Sciatic nerve (tissue), 2 donors: ENCODE measurements at places on chromosomes 3 and 15. TPM values are rescaled to one million over a fixed set of nuclear protein-coding genes. Genes with fewer than 3 reads are reported as not detected.

DNA sequence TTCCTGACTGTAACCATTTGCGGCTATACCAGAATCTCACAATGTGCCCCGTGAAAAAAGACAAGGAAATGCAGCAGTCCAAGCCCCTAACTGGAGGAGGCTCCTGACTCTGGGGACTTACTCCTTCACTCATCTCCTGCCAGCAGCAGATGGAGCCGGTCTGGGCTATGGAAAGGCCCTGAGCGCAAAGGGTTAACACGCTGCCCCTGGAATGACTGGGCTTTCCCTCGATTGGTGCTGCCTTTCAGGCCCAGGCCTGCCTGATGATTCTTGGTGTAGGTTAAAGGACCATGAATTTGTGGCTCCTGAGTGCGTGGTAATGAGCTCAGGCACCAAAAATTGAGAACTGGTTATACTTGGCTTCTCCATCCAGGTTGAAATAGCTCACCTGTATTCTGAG lies 42.3 kb upstream of the GALNT15 start:
- DNase-seq: no peak

DNA sequence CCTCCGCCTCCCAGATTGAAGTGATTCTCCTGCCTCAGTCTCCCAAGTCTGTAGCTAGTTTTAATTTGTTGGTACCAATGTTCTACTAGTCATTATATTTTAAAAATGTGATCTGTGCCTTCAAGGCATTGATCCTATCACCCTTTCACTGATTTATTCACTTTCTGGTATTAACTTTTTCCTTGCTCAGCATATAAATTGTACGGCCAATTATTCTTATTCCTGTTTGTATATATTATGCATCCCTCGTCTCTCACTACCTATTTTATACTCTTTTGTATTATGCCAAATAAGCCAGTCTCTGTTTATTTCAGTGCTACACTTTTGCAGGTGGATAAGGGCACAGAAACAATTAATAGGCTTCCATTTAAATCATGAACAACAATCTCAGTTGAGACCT lies 620.2 kb upstream of the BCHE start:
- no peak for DNase-seq

GRCh38 chr15:70569714-70570231 lies 193.6 kb downstream of the UACA start:
- peak; percentile 27 for DNase-seq

DNA sequence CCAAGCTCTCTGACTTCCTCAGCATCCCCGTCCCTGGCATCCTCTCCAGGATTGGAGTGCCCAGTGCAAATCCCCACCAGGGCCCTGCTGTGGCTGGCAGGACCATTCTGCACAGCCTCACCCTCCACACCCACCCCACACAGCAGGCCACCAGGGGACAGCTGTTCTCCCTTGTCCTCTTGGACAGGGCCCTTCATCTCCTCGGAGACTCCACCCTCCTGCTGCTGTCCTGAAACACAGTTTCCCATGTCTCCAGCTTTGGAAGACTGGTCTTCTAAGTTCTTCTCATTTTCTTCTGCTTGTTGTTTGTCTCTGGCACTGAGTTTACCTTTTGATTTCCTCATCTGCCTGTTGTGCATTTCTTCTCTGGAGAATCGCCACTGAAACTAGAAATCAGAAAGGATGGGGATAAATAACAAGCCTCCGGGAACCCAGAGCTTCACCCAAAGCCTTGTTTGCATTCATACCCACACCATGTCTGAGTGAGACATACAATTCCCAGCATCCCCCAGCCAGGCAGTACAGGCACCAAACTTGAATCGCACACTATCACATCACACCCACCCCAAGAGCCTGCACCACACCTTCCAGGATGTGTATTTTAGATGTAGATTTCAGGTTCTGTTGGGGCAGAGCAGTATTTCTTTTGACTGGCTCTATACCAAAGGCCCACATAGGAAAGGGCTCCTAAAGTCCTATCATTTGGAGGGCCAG lies 52.0 kb downstream of the OXNAD1 start:
- no peak for DNase-seq

DNA sequence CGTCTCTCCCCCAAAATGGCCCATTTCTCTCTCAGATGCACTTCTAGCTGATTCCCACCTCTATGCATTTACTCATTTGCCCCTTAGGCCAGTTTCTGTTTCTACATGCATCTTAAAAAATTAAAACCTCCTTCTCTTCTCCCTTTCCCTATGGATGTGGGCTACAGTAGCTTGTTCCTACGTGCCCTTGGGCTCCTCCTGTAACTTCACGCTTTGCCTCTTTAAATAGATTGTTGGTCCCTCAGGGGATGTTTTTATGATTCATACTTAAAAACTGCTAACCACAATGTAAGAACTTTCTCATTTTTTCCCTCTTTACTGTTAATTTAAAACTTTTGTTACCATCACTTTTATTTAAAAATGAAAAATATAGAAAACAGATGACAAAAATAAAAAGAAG lies 185.6 kb upstream of the MRPL3 start:
- no peak for DNase-seq

GRCh38 chr15:99604865-99605264 lies 39.1 kb downstream of the MEF2A start:
- DNase-seq: no peak

DNA sequence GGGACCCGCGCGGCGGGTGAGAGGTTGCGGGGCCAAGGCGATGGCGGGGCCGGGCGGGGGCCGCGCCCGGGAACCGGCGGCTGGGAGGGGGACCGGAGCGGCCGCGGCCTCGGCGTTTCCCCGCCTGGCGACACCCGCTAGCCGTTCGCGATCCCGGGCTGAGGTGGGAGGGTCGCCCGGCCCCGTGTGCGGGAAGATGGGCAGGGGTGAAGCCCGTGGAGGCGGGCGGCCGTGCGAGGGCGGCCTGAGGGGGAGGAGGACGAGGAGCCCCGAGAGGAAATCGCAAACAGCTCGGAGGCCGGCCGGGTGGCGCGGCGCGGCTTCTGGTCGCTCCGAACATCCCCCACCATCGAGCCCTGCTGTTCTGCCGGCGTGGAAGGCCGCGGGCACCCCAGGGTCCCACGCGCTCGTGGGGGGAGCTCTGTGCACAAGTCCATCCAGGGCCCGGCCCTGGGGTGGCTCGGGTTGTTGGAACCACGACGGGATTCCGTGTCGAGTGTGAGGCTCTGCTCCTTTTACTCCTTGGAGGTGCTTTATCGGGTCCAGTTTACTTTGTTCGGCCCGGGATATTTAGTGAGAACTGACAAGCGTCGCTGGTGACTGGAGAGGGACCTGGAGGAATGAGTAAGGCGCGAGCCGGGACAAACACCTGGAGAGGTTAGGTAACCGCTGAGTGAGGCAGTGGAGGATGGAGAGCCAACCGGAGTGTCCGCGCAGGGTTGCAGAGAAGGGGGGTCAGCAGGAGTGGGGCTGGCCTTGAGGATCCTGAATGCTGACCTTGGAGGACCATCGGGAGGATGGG lies 728 bp downstream of the CRTC3 start:
- DNase-seq: peak; percentile 72

- no peak for DNase-seq
These were observed 114.0 kb downstream of the FAM174B start for GRCh38 chr15:92541291-92542200.

- peak; percentile 36 for DNase-seq
These were observed 4.2 kb downstream of the KLHL40 start for GRCh38 chr3:42689421-42690014.

DNA sequence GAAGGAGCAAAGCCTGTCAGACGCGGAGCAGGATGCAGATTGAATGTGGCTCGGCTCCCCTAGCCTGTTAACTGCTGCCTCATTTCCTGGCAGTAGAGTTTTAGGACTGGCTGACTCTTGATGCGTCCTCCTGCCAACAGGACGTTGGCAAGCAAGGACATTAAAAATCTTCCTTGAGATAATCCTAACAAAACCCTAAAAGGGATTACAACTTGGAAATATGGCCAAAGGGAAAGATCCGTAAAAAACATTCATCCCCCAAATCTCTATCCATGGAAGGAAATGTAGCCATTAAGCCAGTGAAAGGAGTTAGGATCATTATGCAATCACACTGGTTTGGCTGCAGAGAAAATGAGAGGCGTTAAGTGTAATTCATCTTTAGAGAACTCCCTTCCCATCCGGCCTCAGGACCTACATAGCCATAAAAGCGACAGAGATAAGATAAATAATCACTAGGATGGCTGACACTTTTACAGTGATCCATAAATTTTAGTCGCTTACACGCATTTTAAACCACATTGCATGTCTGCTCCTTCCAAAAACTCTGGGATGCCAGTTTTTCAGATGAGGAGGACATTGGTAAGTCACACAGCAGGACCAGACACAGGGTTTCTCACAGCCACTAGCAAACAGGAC lies 44.5 kb upstream of the C3orf80 start:
- DNase-seq: no peak

DNA sequence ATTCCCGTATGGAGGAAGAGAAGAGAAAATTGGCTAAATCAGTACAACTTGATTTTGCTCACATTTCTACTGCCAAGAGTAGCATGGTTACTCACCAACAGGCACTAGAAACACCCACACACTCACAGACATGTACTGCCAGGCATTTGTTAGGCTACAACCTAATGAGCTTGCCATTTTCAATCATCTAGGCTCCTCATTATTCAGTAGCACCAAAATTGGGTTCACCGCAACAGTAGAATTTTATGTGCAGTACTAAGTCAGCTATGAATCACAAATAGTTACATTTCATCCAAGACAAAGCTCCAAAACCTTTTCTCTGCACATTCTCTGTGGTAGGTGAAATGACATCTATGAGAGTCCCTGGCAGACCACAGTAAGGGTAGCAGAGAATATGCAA lies 15.0 kb upstream of the THUMPD3 start:
- DNase-seq: no peak

- no peak for DNase-seq
These were observed 46.1 kb upstream of the MRPS22 start for GRCh38 chr3:139297588-139298311.

DNA sequence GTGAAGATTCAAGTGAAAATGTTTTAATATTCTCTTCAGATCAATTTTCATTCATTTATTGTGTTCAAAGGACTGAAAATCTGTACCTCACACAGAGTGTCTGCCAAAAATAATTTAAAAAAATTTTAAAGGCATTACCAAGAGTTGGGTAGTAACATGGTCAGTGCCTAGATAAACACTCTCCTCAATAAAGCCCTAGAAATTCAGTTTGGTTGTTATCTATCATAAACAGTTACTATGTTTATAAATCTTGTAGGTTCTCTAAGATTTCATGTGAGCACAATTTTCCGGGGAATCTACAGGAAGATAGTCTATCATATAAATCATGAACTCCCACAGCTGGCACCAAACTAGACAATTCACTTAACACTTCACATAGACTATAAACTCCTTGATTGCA lies 128.6 kb downstream of the GSK3B start:
- no peak for DNase-seq

- no peak for DNase-seq
These were observed 4.5 kb downstream of the NDUFB5 start for GRCh38 chr3:179608931-179609720.

GRCh38 chr3:183180110-183180783 lies 17.7 kb upstream of the LAMP3 start:
- DNase-seq: no peak

DNA sequence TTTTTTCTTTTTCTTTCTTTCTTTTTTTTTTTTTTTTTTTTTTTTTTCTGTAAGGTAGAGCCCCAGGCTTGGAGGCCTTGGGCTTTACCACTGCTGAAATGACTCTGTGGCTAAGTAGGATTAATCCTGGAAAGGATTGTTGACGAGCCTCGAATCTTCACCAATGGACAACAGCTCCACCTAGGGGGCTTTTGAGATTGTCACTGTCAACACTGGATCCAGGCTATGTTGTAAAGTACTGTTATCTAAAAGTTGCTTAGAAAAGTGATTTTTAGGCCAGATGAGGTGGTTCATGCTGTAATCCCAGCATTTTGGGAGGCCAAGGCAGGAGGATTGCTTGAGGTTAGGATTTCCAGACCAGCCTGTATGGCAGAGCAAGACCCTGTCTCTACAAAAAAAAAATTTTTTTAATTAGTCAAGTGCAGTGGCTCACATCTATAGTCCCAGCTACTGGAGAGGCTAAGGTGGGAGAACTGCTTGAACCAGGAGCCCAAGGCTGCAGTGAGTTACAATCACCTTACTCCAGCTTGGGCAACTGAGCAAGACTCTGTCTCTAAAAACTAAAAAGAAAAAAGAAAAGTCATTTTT lies 41.6 kb downstream of the KLHL18 start:
- peak; percentile 73 for DNase-seq

GRCh38 chr3:169610888-169611291 lies 52.6 kb downstream of the MECOM start:
- no peak for DNase-seq

DNA sequence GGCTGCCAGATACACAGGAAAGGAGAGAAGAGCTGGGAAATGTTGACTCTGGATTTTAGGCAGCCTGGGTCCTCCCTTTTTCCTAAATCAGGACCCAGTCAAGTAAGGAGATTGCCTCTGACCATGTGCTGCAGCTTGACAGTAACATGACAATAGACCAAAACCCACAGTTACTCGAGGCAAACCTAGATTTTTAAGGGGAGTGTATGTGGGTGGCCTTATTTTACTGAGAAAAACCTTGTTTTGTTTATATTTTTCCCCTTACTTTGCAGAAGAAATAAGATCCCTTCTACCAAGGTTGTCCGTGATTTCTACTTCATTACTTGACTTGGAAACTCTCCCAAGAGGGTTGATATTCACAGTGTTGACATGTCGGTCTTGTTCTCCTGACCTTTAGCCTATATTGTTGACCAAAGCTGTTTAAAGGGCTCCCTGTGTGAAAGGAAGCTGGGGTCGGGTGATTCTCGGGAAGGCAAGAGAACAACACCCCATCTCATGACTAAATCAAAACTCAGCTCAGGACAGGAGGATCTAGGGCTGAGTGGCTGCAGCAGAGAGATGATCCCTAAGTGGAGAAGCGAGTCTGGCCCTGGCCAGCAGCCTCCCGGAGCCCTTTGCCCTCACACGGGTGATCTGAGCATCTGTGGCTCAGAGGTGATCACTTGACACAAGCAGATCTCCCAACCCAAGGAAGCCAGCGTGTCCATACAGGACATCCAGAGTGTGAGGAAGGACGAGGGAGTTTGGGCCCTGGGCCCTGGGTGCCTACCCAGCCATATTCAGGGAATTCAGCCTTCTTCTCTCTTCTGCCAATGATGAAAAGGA lies 31.0 kb upstream of the SLCO2A1 start:
- DNase-seq: no peak

GRCh38 chr15:33580526-33580925 lies 269.8 kb downstream of the RYR3 start:
- DNase-seq: no peak

DUOX2 gene
- 1.5 TPM for total RNA-seq

MYZAP gene
- total RNA-seq: 3.7 TPM

CPN2 gene
- total RNA-seq: not detected

MOBP gene
- 3.8 TPM for total RNA-seq

LARP6 gene
- total RNA-seq: 40.7 TPM

LNP1 gene
- 3.4 TPM for total RNA-seq

TRIM71 gene
- 0.40 TPM for total RNA-seq

EOMES gene
- 0.98 TPM for total RNA-seq

SLC7A14 gene
- total RNA-seq: 0.04 TPM

CCDC191 gene
- 13.9 TPM for total RNA-seq

ZNF717 gene
- total RNA-seq: 23.9 TPM

HTD2 gene
- total RNA-seq: 12.9 TPM

BNIP2 gene
- total RNA-seq: 101 TPM

BMF gene
- 15.0 TPM for total RNA-seq
